ENCODE measurements at places on chromosomes 6 and 20. TPM values are rescaled to one million over a fixed set of nuclear protein-coding genes. Genes with fewer than 3 reads are reported as not detected.

Gene PKIG
- total RNA-seq: 42.8 TPM

Gene ZSCAN16
- total RNA-seq: 3.1 TPM

Gene PNPLA1
- total RNA-seq: not detected

Gene ECI2
- total RNA-seq: 89.4 TPM

Gene SOX18
- total RNA-seq: 0.19 TPM

Gene ALDH8A1
- total RNA-seq: 0.85 TPM

Gene CDS2
- total RNA-seq: 37.2 TPM

Gene MUC22
- total RNA-seq: not detected

Gene INSM1
- total RNA-seq: not detected

Gene LPA
- total RNA-seq: under 0.01 TPM

Gene C20orf144
- 0.28 TPM for total RNA-seq

Gene DUSP15
- not detected for total RNA-seq

Gene GLO1
- total RNA-seq: 123 TPM

Gene BEND3
- 2.5 TPM for total RNA-seq

Gene ZNF391
- 2.5 TPM for total RNA-seq

Gene CRISP3
- total RNA-seq: not detected

Gene BPIFB2
- total RNA-seq: not detected

Gene STMND1
- total RNA-seq: not detected

Gene ENPP5
- total RNA-seq: 5.6 TPM

Gene GTSF1L
- not detected for total RNA-seq

Gene PDE7B
- total RNA-seq: 60.0 TPM

Gene JPH2
- 0.96 TPM for total RNA-seq

Gene PARD6B
- 1.7 TPM for total RNA-seq

Gene OLIG3
- total RNA-seq: not detected

Gene RNGTT
- 28.9 TPM for total RNA-seq

Gene GINS1
- total RNA-seq: 29.3 TPM

Gene PKIB
- total RNA-seq: 1.2 TPM

Gene TFAP2B
- under 0.01 TPM for total RNA-seq

Gene GCNT2
- total RNA-seq: 0.19 TPM

Gene SNAP91
- not detected for total RNA-seq

Gene GPSM3
- total RNA-seq: 1.5 TPM

Gene CHMP4B
- total RNA-seq: 34.1 TPM

Gene MANEA
- 17.8 TPM for total RNA-seq

Gene IL17A
- total RNA-seq: not detected

Gene CGAS
- 10.2 TPM for total RNA-seq

Gene DPPA5
- total RNA-seq: not detected

Gene WFDC6
- total RNA-seq: not detected

Gene LINC00237
- total RNA-seq: not detected

Gene SLC22A2
- under 0.01 TPM for total RNA-seq

Gene CCN5
- under 0.01 TPM for total RNA-seq

Gene SLC17A3
- not detected for total RNA-seq

Gene POU5F1
- 0.38 TPM for total RNA-seq

Gene FOXO3
- total RNA-seq: 44.8 TPM

Gene CEBPB
- total RNA-seq: 115 TPM

Gene DZANK1
- 0.56 TPM for total RNA-seq

Gene TENT5A
- 45.7 TPM for total RNA-seq

Gene OR10C1
- not detected for total RNA-seq

Gene WFDC12
- 0.28 TPM for total RNA-seq

Gene ADGRG6
- 1.3 TPM for total RNA-seq

Gene TPD52L1
- total RNA-seq: 7.5 TPM

Gene GMPR
- total RNA-seq: 8.1 TPM

Gene MYLK2
- total RNA-seq: under 0.01 TPM

Gene RAET1G
- total RNA-seq: not detected

Gene POM121L2
- total RNA-seq: not detected
